ENCODE measurements at places on chromosomes 16 and 17. TPM values are rescaled to one million over a fixed set of nuclear protein-coding genes. Genes with fewer than 3 reads are reported as not detected.

DNA sequence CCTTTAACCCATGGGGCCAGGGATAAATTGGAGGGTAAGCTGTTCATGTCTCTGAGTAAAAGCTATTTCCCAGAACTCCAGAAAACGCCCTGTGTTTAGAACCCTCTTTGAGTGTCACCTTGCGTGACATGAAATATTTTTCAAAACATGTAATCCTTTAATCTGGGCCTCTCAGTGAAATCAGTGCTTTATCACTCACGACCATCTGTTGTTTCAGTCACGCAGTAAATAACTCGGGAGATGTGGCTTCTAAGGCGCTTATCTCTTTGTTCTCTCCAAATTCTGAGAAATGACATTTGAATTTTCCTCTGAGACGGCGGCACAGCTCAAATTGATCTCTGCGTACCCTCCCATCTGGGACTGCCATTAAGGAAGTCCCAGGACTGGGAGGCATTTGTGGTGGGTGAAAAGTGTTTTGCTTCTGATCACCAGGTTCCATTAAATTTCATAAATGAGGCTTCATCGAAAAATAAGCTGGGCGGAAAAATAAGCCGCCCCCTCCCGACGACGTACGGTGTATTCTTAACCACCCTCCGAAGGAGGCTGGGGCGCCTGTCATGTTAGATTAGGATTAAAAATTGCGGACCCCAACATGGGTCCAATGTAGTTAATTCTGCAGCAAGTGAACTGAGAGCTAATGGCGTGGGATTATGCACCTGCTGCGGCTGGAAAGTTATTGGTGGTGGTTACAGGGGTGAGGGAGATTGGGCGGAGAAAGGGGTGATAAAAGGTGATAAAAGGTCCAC is 12.7 kb downstream of the WFDC1 start:
- no peaks in the 10 kb centered on the region for H3K4me1 ChIP-seq
- H3K27ac ChIP-seq = no peak overlapping the region
- no peak overlapping the region for H3K4me3 ChIP-seq
- DNase-seq = no peak

DNA sequence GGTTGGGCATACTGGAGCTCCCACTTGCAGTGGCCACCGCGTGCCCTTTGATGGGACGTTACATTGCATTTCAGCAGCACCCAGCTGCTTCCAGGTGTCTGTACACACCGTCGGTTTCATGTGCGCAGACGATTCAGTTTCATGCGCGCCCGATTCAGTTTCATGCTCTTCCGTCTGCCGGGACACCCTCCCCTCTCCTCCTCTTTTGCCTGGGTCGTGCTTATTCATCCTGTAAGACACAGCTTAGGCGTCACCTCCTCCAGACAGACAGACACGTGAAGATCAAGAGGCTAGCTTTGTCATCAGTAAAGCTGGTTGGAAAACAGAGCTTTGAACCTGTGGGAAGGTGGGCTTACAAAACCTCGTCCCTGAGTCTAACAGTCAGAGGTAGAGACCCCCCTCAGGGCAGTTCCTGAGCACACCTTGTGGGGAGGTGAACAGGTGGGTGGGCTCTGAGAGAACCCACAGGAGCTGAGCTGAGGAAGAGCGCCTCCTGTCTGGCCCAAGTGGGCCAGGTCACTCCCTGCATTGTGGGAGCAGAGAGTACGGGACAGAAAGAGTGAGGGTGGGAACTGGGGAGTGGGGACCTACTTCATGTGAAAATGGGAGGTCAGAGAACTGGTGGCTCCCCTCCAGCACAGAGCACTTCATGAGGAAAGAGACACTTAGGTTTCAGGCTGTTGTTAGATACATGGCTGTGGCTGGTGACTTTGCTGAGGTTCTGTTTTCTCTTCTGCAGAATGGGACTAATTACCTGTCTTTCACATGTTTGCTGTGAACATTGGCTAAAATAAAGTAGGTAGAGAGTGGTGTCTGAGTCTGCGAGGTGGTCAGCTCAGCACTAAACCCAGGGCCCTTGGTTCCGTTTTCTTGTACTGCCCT is 122.1 kb downstream of the SNX29 start:
- H3K4me3 ChIP-seq = no peak overlapping the region
- H3K36me3 ChIP-seq = peaks cover 3% of the 10 kb centered on the region
- peaks cover 17% of the 10 kb centered on the region for H3K4me1 ChIP-seq
- no peak for DNase-seq
- no peak overlapping the region for H3K27ac ChIP-seq

GRCh38 chr16:27461483-27462171 is 59.7 kb downstream of the IL21R start:
- H3K27me3 ChIP-seq = no peaks in the 10 kb centered on the region
- H3K27ac ChIP-seq = no peak overlapping the region
- no peak overlapping the region for H3K4me3 ChIP-seq
- peaks cover 19% of the 10 kb centered on the region for H3K36me3 ChIP-seq

DNA sequence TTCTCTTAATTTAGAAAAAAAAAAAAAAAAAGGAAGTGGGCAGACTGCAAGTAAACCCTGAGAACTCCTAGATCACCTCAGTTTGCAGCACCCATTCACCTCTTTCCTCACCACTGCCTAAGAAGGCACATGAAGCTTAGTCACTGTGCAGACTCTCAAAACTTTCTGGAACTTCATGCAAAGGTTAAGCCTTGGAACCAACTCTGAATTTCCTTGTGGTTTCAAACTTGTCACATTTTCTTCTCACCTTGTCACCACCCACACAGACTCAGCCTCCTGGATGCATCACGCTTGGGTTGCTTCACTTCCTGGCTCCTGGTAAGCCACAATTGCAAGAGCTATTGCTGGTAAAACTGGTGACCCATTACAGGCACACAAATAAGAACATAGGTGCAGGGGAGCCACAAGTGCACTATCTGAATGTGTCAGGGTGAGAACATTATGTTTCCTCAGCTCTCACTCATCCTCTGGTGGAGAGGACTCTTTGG is 15.0 kb upstream of the CPD start:
- H3K27me3 ChIP-seq = no peaks in the 10 kb centered on the region
- H3K27ac ChIP-seq = no peak overlapping the region
- H3K36me3 ChIP-seq = no peaks in the 10 kb centered on the region

GRCh38 chr16:27384425-27384824 is 17.5 kb upstream of the IL21R start:
- no peak overlapping the region for H3K4me3 ChIP-seq
- no peaks in the 10 kb centered on the region for H3K27me3 ChIP-seq
- no peak for DNase-seq
- no peak overlapping the region for H3K27ac ChIP-seq

- H3K36me3 ChIP-seq = no peaks in the 10 kb centered on the region
- H3K4me1 ChIP-seq = peaks cover 27% of the 10 kb centered on the region
- no peaks in the 10 kb centered on the region for H3K27me3 ChIP-seq
These were observed 23.5 kb downstream of the TBX4 start for GRCh38 chr17:61475726-61476125.

SLC25A11 gene
- polyA plus RNA-seq = 28.3 TPM

GRCh38 chr16:66786551-66786950 is 14.8 kb downstream of the TERB1 start:
- no peak overlapping the region for H3K4me3 ChIP-seq
- no peak for DNase-seq
- H3K27me3 ChIP-seq = no peaks in the 10 kb centered on the region
- no peaks in the 10 kb centered on the region for H3K4me1 ChIP-seq
- no peak overlapping the region for H3K27ac ChIP-seq
- H3K36me3 ChIP-seq = no peaks in the 10 kb centered on the region

GRCh38 chr16:27816561-27816960 is 247.0 kb downstream of the GSG1L start:
- H3K36me3 ChIP-seq = no peaks in the 10 kb centered on the region
- DNase-seq = no peak
- no peak overlapping the region for H3K27ac ChIP-seq
- H3K4me3 ChIP-seq = no peak overlapping the region

DNA sequence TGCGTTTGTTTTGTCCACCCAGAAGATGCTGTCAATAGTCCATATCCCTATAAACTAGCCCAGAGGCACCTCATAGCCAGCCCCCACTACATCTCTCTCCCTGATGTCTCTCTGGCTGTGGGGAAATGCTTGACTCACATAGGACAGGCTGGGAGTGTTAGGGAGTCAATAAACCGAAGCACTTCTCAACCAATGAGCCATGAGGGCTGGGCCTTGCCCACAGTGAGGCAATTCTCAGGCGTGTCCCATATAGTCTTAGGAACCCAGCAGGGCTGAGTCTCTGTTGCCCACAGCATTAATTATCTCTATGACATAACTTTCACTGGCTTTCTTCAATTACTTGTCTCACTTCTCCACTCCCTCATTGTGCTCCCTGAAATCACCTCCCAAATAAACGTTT is 387.3 kb upstream of the CDH11 start:
- H3K4me1 ChIP-seq = no peaks in the 10 kb centered on the region
- no peak for DNase-seq
- no peaks in the 10 kb centered on the region for H3K27me3 ChIP-seq
- H3K36me3 ChIP-seq = no peaks in the 10 kb centered on the region
- H3K27ac ChIP-seq = no peak overlapping the region

DNA sequence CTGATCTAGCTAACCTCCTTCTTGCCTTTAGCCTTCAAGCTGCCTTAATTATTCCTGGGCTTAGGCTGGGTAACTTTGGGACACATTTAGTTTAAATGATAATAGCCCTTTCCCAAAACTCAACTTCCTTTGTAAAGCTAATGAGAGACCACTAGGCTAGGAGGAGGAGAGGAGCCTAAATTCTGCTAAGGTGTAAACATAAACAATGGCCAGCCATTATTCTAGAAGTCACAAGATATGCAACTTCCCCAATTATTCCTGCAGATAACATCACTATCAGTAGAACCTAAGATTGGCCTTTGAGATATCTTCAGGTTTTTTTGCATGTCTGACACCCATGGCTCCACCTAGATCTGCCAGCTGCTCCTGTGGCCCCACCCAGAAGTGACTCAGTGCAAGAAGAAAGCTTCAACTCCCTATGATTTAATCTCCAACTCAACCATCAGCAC is 131.2 kb upstream of the FAM20A start:
- H3K27me3 ChIP-seq = no peaks in the 10 kb centered on the region
- no peaks in the 10 kb centered on the region for H3K36me3 ChIP-seq
- H3K27ac ChIP-seq = no peak overlapping the region
- no peak overlapping the region for H3K4me3 ChIP-seq
- no peak for DNase-seq

GRCh38 chr16:2884041-2884451 is 1.0 kb downstream of the FLYWCH2 start:
- H3K27me3 ChIP-seq = no peaks in the 10 kb centered on the region
- peaks cover 6% of the 10 kb centered on the region for H3K4me1 ChIP-seq
- H3K4me3 ChIP-seq = peak overlapping the region; percentile 98
